Activated T-cell treated with anti-CD3 and anti-CD28 coated beads, Interleukin-2, amount 50 U/mL, for 72 hours (primary cell): ENCODE measurements at places on chromosomes 6 and 20. TPM values are rescaled to one million over a fixed set of nuclear protein-coding genes. Genes with fewer than 3 reads are reported as not detected.
A peak's percentile ranks its signal among the peaks of the same experiment; 100 is the strongest.

Gene EYS
- total RNA-seq = not detected

Gene COL20A1
- total RNA-seq = 0.50 TPM

Gene OOEP
- total RNA-seq = 0.76 TPM

Gene GMPR
- total RNA-seq = not detected

Gene RBM12
- total RNA-seq = 92.4 TPM

DNA sequence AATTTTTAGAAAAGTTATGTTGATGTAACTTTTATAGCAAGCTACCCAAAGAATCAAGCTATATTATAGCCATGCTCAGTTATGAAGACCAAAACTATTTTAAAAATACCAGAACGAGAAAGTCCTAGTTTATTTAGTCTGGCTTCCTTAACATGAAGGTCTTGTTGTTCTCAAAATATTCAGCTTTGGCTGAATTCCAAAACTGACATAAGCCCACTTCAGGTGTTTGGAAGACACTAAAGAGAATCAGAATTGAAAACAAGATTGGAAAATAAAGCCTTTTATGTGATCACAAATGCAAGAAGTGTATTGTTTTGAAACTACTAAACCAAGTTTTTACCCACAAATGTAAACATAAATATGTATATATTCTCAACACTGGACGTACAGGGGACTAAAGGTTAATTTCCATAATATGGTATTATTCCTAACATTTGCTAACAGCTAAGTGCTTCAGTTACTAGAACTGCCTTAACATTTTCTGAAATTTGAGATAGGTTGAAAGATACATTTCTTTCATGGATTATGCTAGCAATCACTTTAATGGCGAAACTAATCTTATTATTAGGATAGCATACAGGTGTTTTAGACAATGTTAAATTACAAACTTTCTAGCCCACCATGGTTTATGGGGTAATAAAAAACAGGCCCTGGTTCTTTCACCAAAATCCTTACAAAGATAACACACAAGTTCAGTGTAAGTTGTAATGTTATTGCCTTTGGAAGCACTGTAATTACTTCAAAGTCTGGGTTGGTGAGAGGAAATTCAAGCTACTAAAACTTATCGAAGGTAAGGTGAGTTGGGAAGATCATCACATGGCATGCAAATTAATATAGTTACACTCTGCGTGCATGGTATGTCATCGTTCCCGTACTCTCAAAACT is 1.6 kb downstream of the MAP3K5 start:
- DNase-seq = no peak
- H3K27ac ChIP-seq = peak overlapping the region; percentile 56
- H3K4me3 ChIP-seq = peak overlapping the region; percentile 96
- H3K27me3 ChIP-seq = no peaks in the 10 kb centered on the region

GRCh38 chr6:16591396-16592222 is 169.7 kb downstream of the ATXN1 start:
- H3K36me3 ChIP-seq = peaks cover 1% of the 10 kb centered on the region
- peak overlapping the region; percentile 46 for H3K4me3 ChIP-seq
- peaks cover 22% of the 10 kb centered on the region for H3K4me1 ChIP-seq
- no peaks in the 10 kb centered on the region for H3K27me3 ChIP-seq
- peak overlapping the region; percentile 54 for H3K27ac ChIP-seq
- peak; percentile 25 for DNase-seq

DNA sequence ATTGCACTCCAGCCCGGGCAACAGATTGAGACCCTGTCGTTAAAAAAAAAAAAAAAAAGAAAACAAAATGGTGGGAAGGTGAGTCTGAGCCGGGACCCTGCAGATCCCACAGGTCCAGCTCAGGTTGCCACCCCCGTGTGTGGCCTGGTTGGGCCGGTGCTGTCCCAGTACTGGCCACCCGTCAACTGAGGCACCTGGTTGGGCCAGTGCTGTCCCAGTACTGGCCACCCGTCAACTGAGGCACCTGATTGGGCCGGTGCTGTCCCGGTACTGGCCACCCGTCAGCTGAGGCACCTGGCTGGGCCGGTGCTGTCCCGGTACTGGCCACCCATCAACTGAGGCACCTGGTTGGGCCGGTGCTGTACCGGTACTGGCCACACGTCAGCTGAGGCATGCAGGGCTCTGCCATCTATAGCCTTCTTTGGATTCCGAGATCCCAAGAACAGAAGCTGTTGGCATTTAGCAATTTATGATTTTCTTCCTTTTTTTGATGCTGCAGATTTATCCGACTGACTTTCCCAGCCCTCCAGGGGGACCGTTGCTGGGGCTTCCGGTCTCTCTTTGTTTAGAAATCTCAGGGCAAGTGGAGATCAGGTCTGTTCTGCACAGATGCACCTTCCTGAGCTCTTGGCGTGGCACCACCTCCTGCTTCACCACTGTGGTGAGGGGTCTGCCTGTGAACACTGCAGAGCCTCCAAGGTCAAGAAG is 113.8 kb downstream of the SYCP2 start:
- DNase-seq = no peak
- H3K27ac ChIP-seq = no peak overlapping the region
- no peaks in the 10 kb centered on the region for H3K4me1 ChIP-seq

DNA sequence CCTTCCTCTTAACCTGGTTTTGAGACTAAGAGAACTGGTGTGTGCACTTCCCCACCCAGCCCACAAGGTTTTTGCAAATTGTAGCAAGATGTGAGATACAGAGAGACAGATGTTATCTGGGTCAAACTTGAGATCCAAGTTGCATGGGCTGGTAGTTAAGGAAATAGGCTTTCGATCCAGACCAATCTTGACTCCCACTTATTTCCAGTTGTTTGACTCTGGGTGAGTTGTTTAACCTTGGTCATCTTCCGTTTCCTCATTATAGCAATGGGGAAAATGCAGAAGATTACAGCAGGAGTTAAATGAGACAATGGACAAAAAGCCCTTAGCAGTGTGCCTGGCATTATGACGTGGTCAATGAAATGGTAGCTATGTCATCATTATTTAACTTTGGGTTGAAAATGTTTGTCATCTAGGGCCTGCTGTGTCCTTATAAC is 1.7 kb downstream of the SNX21 start:
- no peak for DNase-seq
- no peaks in the 10 kb centered on the region for H3K27me3 ChIP-seq
- no peak overlapping the region for H3K4me3 ChIP-seq
- H3K27ac ChIP-seq = no peak overlapping the region
- H3K4me1 ChIP-seq = peaks cover 10% of the 10 kb centered on the region
- H3K36me3 ChIP-seq = no peaks in the 10 kb centered on the region

- no peaks in the 10 kb centered on the region for H3K36me3 ChIP-seq
- no peak overlapping the region for H3K4me3 ChIP-seq
- peaks cover 5% of the 10 kb centered on the region for H3K4me1 ChIP-seq
Measured at GRCh38 chr6:125358898-125359297, 57.1 kb upstream of the HDDC2 start.

- no peak overlapping the region for H3K27ac ChIP-seq
- no peaks in the 10 kb centered on the region for H3K4me1 ChIP-seq
- no peaks in the 10 kb centered on the region for H3K36me3 ChIP-seq
Measured at GRCh38 chr6:168177103-168177891, 98.3 kb upstream of the FRMD1 start.

- no peak for DNase-seq
- H3K27ac ChIP-seq = no peak overlapping the region
- H3K4me1 ChIP-seq = no peaks in the 10 kb centered on the region
- no peaks in the 10 kb centered on the region for H3K27me3 ChIP-seq
- H3K4me3 ChIP-seq = no peak overlapping the region
Measured at GRCh38 chr6:64539917-64540316, 904.3 kb downstream of the PHF3 start.

GRCh38 chr6:41697861-41698781 is 37.3 kb downstream of the TFEB start:
- H3K27me3 ChIP-seq = no peaks in the 10 kb centered on the region
- DNase-seq = no peak
- H3K4me1 ChIP-seq = no peaks in the 10 kb centered on the region
- H3K27ac ChIP-seq = no peak overlapping the region
- H3K36me3 ChIP-seq = no peaks in the 10 kb centered on the region

DNA sequence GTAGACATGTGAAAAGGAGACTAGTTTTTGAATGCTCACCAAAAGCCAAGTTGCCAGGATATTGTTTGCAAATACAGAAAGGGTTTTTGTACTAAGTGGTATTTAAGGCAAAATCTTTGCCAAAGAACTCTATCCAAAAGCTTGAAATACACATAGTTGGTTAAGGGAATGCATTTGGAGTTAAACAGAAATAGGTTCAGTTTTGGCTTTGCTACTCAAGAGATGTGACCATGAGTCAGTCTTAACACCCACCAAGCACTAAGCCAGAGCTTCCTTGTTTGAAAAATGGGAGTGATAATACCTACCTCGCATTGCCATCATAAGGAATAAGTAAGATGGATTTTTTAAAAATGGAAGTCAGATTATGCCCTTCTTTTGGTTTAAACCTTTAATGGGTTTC is 191.7 kb upstream of the LAMP5 start:
- no peaks in the 10 kb centered on the region for H3K27me3 ChIP-seq
- H3K4me3 ChIP-seq = no peak overlapping the region
- no peak overlapping the region for H3K27ac ChIP-seq
- DNase-seq = no peak
- no peaks in the 10 kb centered on the region for H3K36me3 ChIP-seq

- H3K36me3 ChIP-seq = no peaks in the 10 kb centered on the region
- no peak overlapping the region for H3K4me3 ChIP-seq
- no peak overlapping the region for H3K27ac ChIP-seq
- H3K27me3 ChIP-seq = peaks cover 18% of the 10 kb centered on the region
- no peaks in the 10 kb centered on the region for H3K4me1 ChIP-seq
Measured at GRCh38 chr6:46789434-46790354, 3.5 kb upstream of the MEP1A start.

GRCh38 chr6:37698264-37699137 is 818 bp upstream of the MDGA1 start:
- peak overlapping the region; percentile 100 for H3K4me3 ChIP-seq
- H3K4me1 ChIP-seq = peaks cover 27% of the 10 kb centered on the region

DNA sequence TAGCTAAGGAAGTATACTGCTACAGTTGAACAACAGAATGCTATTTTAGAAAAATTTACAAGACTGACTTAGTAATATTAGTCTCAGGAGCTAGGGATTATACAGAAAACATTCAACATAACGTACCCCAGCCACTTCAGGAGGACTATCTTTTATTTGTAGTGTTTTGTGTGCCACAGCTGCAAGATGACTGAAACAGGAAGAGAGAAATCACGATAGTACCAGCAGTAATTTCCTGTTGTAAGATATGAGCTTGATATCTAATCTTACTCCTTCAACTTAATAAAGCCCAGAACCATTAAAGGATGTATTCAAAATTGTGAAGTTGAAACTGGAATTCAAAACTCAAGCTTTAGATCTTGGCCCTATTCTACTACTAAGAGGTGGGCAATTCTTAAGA is 42.1 kb downstream of the SLC35A1 start:
- peaks cover 14% of the 10 kb centered on the region for H3K36me3 ChIP-seq
- H3K4me3 ChIP-seq = no peak overlapping the region
- DNase-seq = no peak
- no peaks in the 10 kb centered on the region for H3K27me3 ChIP-seq
- H3K27ac ChIP-seq = peak overlapping the region; percentile 77

DNA sequence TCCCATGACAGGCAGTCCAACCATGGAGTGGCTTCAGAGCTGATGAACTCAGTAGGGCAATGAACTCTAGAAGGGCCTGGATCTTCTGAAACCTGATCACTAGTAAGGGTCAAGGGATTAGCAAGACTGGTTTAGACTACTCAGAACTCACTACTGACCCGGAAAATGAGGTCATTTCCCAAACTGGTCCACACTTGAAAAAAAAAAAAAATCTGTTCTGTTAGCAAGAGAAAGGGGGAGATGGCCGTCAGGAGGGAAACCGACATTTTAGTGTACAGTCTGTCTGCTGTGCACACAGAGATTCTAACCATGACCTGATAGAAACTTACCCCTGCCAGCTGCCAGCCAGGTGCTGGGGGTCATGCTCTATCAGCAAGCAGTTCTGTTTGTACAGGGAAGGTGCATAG is 262.4 kb upstream of the AGPAT4 start:
- H3K36me3 ChIP-seq = no peaks in the 10 kb centered on the region
- no peak overlapping the region for H3K4me3 ChIP-seq
- H3K27me3 ChIP-seq = no peaks in the 10 kb centered on the region
- H3K4me1 ChIP-seq = no peaks in the 10 kb centered on the region

- no peak overlapping the region for H3K27ac ChIP-seq
- H3K36me3 ChIP-seq = no peaks in the 10 kb centered on the region
- no peak overlapping the region for H3K4me3 ChIP-seq
- peaks cover 13% of the 10 kb centered on the region for H3K27me3 ChIP-seq
- no peak for DNase-seq
Measured at GRCh38 chr6:170473301-170473717, 79.8 kb downstream of the PSMB1 start.
